Naive thymus-derived CD8-positive, alpha-beta T cell (primary cell): ENCODE measurements at places on chromosomes 4 and X. TPM values are rescaled to one million over a fixed set of nuclear protein-coding genes. Genes with fewer than 3 reads are reported as not detected.

Gene UGT2B7
- not detected for total RNA-seq

Gene LIMCH1
- not detected for total RNA-seq

Gene TREX2
- 4.6 TPM for total RNA-seq

Gene RBMXL3
- not detected for total RNA-seq

DNA sequence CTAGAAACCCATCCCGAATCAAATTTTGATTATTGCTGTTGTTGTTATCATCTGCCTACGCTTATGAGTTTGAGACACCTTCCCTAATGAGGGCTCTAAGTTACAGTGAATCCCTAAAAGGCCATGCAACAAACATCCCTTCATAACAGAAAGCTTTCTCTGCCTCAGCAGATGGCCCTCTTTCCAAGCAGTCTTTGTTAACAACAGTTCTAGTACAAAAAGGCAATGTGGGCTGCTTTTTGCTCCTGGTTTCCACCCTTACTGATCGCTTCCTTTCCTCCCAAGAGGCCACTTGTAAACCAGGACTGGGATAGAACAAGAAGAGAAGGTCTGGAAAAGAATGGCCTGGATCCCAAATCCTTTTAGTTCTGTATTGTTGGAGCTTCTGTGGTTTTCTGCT, 24.2 kb downstream of the GPC4 start:
- DNase-seq, result no peak

- DNase-seq, result no peak
Measured at GRCh38 chrX:44244008-44244407, 99.5 kb downstream of the EFHC2 start.

DNA sequence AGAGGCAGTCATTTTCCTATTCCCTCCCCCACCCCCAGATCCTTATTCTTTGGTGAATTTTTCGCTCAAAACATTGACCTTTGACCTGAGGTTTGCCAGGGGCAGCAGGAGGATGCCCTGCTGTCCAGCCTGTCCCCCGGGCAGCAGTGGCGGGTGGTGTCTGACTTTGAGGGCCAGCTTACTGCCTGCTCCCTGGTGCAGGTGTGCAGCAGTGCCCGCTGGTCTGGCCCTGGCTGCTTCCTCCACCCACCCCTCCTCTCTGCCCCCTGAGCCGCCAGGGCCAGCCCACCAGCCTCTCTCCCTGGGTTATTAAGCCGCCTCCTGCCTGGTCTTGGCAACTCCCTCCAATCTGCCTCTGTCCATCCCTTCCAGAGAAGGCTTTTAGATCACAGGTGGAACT, 40.8 kb upstream of the GRPEL1 start:
- DNase-seq, result no peak

DNA sequence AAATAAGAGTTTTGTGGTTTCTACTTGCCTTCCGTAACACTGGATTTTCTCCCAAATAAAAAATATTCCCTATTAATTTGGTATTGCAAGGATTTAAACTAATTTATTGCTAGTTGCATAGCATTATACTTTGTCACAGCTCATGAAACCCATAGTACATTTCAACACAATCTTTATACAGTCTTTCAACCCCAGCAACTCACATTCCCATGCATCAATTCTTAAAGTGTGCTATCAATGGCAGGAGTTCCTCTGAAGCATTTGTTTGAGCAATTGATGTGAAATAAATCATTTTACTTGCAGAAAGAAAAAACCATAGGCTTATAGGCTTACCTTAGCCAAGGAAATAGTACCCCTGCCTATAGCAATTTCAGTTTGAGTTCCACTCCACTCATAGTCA, 251.9 kb downstream of the PAPSS1 start:
- DNase-seq, result no peak

- no peak for DNase-seq
Measured at GRCh38 chrX:3006495-3006894, at the start of gene ARSH. TSS of gene ARSH (plus strand) at chrX:3006546. CDS start at chrX:3006613, 67 bp downstream.
